ENCODE measurements at places on chromosomes 6 and 20.

- DNase-seq, result no peak
These were observed 40.8 kb downstream of the DNAH8 start for GRCh38 chr6:38755874-38756273.

GRCh38 chr6:26311385-26312095 is 53.5 kb upstream of the BTN3A2 start:
- DNase-seq, result no peak

- DNase-seq, result no peak
These were observed 55.0 kb downstream of the PDE7B start for GRCh38 chr6:135906542-135906941.

DNA sequence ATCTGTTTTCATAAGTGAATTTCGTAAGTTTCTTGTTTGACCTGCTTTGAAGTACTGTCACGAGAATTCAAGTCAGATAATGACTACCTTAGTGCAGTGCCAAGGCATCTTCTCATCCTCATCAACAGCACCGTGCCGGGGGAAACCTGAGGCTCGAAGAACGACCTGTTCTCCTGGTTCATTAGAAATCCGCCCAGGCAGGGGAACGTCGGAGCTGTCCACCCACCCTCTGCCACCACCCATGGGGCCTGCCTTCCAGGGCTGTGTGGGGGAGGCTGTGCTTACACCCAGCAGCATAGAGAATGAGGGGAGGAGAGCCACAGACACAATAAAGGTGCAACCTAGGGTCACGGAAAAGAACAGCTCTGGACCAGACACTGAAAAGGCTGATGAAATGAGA is 101.6 kb downstream of the RAMACL start:
- no peak for DNase-seq

DNA sequence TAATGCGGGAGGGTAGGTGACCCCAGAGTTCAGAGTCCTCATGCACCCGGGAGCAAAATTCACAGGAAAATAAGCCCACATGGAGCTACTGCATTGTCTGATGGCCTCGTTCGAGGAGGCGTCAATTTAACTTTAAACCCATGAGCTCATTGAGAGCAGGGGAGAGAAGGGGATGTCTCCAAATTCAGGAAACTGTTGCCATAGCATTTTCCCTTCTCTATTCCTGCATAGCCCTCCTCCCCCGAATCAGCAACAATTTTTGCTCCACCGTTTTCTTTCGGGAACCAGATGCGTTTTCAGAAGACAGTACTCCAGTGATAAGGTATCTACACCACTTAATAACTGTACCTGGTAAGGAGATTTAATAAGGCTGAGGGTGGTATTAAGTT is 324 bp upstream of the LAMP5 start:
- no peak for DNase-seq

GRCh38 chr20:1526896-1527295 is 30.6 kb downstream of the SIRPD start:
- DNase-seq, result no peak

DNA sequence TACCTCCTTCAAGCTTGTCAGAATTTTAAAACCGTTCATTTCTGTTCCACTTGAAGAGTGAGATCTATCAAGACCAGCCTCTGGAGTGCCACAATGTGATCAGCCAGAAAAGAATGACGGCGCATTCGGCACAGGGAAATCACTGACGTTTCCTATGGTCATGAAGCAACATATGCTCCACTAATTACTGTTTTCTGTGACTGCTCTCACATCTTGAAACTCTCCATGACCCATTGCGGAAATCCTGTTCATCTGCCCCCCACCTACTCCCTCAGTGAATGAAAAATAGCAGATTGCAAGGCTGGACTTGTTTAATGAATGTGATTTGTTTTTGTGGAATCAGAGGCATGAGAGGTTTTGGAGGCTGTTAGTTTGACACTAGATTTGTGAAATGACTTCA is 53.2 kb downstream of the SAMD5 start:
- DNase-seq, result no peak

DNA sequence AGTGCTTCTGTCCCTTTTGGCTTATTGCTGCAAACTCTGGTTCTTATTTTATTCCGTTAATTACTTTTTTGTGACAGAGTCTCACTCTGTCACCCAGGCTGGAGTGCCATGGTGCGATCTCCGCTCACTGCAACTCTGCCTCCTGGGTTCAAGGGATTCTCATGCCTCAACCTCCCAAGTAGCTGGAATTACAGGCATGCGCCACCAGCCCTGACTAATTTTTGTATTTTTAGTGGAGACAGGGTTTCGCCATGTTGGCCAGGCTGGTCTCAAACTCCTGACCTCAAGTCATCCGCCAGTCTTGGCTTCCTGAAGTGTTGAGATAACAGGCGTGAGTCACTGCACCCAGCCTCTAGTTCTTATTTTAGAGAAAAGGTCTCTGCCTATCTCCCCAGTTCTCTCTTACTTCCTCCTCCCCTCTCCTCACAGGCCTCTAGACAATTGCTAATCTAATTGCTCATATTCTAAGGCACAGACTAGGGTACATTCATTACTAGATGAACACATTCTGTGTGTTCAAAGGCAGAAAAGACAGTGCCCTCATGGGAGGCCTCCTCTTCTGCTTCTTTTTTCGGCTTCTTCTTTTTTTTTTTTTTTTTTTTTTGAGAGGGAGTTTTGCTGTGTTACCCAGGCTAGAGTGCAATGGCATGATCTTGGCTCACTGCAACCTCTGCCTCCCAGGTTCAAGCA is 27.0 kb downstream of the EDEM2 start:
- DNase-seq, result no peak

DNA sequence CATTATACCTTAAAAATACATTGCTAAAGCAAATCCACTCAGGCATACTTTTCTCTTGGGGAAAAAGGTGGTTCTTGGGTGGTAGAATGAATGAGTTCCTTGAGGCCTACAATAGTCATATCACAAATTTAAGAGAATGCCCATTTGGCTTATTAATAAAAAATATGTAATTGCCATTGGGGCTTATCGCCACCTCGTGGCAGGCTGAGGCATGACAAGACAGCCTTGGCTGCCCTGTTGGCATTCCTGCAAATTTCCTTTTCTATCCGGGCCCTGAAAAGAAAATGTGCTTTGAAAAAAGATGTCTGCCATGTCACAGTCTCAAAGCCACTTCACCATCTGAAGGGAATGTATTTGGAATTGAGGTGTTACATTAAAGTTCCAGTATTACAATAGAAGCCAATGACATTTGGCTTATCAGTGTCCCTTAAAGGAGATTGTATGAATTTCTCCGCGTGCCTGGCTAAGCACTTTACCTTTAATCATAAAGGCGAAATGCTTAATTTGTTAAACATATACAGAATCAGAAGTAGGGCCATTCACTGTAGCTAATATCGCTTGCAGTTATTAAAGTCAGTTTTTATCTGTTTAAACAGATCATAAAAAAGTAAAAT is 188.3 kb upstream of the ZFP64 start:
- DNase-seq, result peak; percentile 5

- DNase-seq, result no peak
These were observed 813.0 kb downstream of the DHX35 start for GRCh38 chr20:39775110-39775509.

GRCh38 chr20:63519668-63520503 is 679 bp upstream of the PPDPF start:
- peak; percentile 45 for DNase-seq

GRCh38 chr6:168558686-168559085 is 117.7 kb downstream of the SMOC2 start:
- no peak for DNase-seq

DNA sequence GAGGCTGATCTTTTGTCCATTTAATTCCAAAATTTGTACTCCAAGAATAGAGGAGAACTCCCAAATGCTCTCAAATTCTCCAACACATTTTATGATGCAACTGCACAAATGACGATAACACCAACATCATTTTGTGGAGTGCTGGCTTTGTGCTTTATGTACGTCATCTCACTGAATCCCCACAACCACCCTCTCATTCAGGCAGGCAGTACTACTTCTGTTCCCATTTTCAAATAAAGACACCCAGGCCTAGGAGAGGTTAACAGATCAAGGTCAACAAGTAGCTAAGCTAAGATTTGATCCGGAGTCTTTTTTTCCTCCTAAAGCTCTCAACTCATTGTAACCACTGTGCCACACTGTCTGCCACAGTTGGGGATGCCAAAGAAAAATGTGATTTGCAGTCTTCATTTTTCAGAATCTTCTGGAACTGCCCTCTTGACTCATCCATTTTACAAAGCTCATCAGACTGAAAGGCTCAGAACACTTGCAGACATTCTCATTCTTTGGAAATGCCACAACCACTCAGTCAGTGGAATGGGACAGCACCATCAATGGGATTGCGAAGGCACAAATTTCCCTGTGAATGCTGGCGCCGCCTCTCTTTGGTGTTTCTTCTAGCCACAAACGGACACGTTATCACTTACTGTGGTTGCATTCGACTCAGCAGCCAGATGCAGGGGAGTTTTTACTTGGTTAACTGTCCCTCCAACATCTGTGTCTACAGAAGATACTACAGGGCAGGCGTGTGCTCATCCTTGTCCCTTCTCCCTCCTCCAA is 184.4 kb downstream of the GJA10 start:
- DNase-seq, result no peak

DNA sequence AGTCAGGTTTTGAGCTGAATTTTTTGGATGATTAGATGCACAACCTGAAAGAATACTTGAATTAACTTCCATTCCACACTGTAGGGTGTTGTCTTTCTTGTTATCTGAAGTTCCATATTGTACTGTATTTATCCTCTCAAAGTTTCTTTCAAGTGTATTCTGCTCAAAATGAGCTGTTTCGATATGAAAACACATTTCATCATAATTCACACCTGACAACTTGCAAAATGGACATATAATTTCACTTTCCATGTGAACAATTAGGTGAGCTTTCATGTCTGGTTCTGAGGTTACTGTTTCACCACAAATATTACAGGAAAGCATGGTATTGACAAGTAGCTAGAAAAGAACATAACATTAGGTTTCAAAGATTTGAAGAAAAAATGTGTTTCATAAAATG is 1.7 kb downstream of the ZUP1 start:
- DNase-seq, result no peak

GRCh38 chr6:15447546-15448267 is 201.8 kb downstream of the JARID2 start:
- no peak for DNase-seq

DNA sequence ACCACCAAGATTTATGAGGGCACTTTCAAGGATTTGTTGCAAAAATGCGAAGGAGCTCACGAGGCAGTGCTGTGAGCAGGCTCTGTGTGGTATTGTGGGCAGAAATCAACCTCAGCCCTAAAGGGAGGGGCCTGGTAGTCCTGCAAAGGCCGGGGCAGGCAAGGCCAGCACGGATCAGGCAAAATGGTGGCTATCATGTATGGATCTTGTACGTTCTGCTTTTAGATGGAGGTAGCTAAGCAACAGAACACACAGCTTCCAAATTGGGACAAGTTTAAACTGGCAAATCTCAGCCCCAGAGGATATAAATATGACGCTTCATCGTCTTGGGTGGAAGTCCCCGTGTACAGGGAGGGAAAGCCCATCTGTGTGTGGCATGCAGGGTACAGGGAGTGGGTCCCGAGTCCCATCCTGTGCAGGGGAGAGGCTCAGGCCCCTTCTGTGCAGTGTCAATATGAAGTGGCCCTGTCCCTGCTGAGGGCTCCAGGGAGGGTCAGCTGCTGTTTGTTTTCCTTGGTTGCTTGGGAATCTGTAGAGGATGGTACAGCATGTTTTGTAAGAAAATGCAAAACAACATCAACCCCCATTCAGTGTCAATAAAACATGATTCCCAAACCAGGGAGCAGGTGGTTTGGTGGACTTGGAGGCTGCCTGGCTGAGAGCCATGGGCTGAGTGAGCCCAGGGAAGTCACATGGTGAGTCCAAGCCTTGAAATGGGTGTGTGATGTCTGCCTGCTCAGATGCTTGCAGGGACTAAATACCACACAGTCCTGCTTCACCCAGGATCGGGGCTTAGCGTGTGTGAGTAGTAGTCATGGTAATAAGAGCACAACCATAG is 113.0 kb downstream of the SYCP2 start:
- no peak for DNase-seq

All from activated CD8-positive, alpha-beta memory T cell treated with anti-CD3 and anti-CD28 coated beads for 4 hours (primary cell).